ENCODE measurements at places on chromosomes 7 and 10.

GRCh38 chr10:121057269-121057668 lies 206.1 kb downstream of the WDR11 start:
- no peak for DNase-seq

DNA sequence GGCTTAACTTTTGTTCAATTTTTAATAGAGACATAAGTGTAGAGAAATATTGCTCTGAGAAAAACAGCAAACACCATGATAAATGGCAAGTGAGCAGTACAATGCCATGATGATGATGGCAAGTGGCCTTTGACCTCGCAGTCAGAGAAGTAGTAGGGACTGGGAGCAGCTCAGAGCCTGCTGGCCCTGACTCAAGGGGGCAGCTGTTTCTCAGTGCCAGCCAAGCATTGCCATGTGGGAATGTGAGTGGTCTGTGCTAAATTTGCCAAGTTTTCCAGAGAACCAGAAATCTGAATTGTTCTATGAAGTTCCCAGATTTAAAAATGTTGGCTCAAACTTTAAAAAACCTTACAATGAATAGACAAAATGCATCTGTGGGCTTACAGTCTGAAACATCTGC lies 187.9 kb downstream of the BICC1 start:
- no peak for DNase-seq

GRCh38 chr10:3812141-3812540 lies 27.1 kb upstream of the KLF6 start:
- no peak for DNase-seq

DNA sequence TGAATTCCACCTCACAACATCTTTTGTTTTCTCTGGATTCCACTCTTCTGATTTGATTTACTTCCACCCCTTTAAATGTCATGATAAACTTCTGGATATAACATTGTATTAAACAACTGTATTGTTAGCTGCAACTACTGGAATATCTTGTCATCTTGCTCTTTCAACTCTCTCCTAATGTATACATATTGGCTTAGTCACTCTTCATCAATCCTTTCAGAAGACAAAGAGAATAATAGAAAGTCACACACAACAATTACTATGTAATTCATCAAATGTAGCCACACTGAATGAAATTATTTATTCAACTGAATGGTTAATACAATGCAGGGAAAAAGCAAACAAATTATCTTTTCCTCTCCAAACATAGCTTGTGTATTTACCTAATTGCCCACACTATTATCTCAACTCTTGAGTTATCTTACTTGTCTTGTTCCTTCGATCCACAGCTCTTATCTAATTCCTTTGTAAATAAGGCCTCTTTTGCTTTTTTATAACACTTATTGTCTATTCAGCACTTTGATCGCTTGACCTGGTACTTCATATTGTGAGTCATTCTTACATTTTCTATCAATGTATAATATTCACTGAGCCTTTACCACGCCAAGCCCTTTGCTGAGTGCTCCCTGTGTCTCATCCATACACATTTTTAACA lies 16.7 kb downstream of the SEMA3A start:
- no peak for DNase-seq

- no peak for DNase-seq
Measured at GRCh38 chr10:21514129-21514817, 11.2 kb downstream of the SKIDA1 start.

GRCh38 chr10:59587756-59588140 lies 121.9 kb downstream of the SLC16A9 start:
- no peak for DNase-seq

Data from T1000 (cell line).